Epithelial cell of umbilical artery (primary cell): ENCODE measurements at places on chromosomes 12 and 14. TPM values are rescaled to one million over a fixed set of nuclear protein-coding genes. Genes with fewer than 3 reads are reported as not detected.

The SLC41A2 gene
- total RNA-seq: 12.0 and 29.9 TPM in 2 replicates

The PLEKHA5 gene
- total RNA-seq: 8.1 and 9.4 TPM in 2 replicates

The PRB2 gene
- not detected in 2 replicates for total RNA-seq

The OAS2 gene
- total RNA-seq: 6.8 and 146 TPM in 2 replicates

The USP44 gene
- total RNA-seq: 2.6 and 3.0 TPM in 2 replicates

The CYP27B1 gene
- total RNA-seq: 0.15 and 0.65 TPM in 2 replicates

The KLRC1 gene
- not detected in 2 replicates for total RNA-seq

The BMP4 gene
- 52.6 and 123 TPM in 2 replicates for total RNA-seq

The HAL gene
- total RNA-seq: under 0.01 and 0.61 TPM in 2 replicates

The MYH6 gene
- not detected in 2 replicates for total RNA-seq

The TRHDE gene
- total RNA-seq: 0.32 and 3.8 TPM in 2 replicates

The RASSF8 gene
- total RNA-seq: 53.3 and 85.7 TPM in 2 replicates

The SLC25A21 gene
- total RNA-seq: 1.4 and 2.3 TPM in 2 replicates

The TMCC3 gene
- 20.5 and 26.6 TPM in 2 replicates for total RNA-seq

The CNTN1 gene
- total RNA-seq: 0.30 and 0.32 TPM in 2 replicates

The CD27 gene
- total RNA-seq: not detected in 2 replicates

The CSRP2 gene
- total RNA-seq: 6.8 and 15.7 TPM in 2 replicates

The CPNE8 gene
- 7.1 and 12.3 TPM in 2 replicates for total RNA-seq

The PLA2G1B gene
- not detected in 2 replicates for total RNA-seq

The CCNT1 gene
- total RNA-seq: 19.8 and 28.3 TPM in 2 replicates

The INSM2 gene
- total RNA-seq: not detected in 2 replicates

The SERPINA3 gene
- 0.61 TPM in 1 of 2 replicates, not detected in the other for total RNA-seq

The NXPH4 gene
- not detected in 2 replicates for total RNA-seq

The PLXNC1 gene
- total RNA-seq: 0.15 TPM in 1 of 2 replicates, not detected in the other

The FAM186B gene
- total RNA-seq: 0.32 TPM in 1 of 2 replicates, not detected in the other

The RPGRIP1 gene
- total RNA-seq: not detected in 2 replicates

The ZNF10 gene
- total RNA-seq: 3.2 and 5.5 TPM in 2 replicates

The OR6C6 gene
- not detected in 2 replicates for total RNA-seq

The PLEKHH1 gene
- total RNA-seq: under 0.01 TPM in 2 replicates

The LLPH gene
- 3.9 and 5.0 TPM in 2 replicates for total RNA-seq

The SCN8A gene
- 16.9 and 40.0 TPM in 2 replicates for total RNA-seq

The SOAT2 gene
- total RNA-seq: not detected in 2 replicates

The CAPZA3 gene
- total RNA-seq: not detected in 2 replicates

The AQP6 gene
- total RNA-seq: under 0.01 TPM in 1 of 2 replicates, not detected in the other

The TRAF3 gene
- total RNA-seq: 27.3 and 40.4 TPM in 2 replicates

The ETFBKMT gene
- 2.6 and 2.9 TPM in 2 replicates for total RNA-seq

The CLEC4D gene
- total RNA-seq: not detected in 2 replicates

The GYS2 gene
- total RNA-seq: not detected in 2 replicates

The CCDC197 gene
- total RNA-seq: not detected in 2 replicates

The WNT1 gene
- total RNA-seq: not detected in 2 replicates

The TBC1D30 gene
- total RNA-seq: 20.8 and 30.2 TPM in 2 replicates

The SLC38A4 gene
- total RNA-seq: 0.65 TPM in 1 of 2 replicates, not detected in the other

The ACOT6 gene
- 0.30 TPM in 1 of 2 replicates, not detected in the other for total RNA-seq

The PRR4 gene
- total RNA-seq: 0.61 TPM in 1 of 2 replicates, not detected in the other

The STYX gene
- 25.7 TPM in 2 replicates for total RNA-seq
